ENCODE measurements at places on chromosomes 11 and 22.

DNA sequence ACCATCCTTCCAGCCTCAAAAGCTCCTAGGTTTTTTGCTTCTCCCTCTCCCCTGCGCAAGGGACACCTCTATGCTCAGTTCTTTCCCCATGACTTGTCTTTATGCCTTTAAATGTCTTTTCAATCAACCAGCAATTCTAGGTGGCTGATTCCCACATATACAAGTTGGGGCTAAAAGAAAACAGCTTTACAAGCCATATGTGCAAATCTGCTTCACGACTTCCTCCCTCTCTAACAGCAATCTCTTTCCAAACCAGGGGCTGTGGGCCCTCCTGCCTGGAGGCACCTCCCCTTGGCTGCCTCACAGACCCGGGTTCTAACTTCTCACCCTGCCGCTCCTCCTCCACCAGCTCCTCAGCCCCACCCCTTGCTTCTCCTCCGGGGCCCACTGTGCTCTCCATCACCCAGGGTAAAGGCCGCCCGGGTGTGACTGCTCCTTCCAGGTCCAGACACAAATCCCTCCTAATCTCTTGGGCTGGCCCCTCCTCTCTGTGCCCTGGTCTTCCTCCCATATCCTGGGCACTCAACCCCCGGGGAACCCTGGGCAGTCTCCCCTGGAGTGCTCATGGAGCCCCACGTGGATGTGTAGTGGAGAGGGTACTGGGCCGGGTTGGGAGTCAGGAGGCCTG lies 14.1 kb downstream of the TMPRSS13 start:
- no peak for DNase-seq

DNA sequence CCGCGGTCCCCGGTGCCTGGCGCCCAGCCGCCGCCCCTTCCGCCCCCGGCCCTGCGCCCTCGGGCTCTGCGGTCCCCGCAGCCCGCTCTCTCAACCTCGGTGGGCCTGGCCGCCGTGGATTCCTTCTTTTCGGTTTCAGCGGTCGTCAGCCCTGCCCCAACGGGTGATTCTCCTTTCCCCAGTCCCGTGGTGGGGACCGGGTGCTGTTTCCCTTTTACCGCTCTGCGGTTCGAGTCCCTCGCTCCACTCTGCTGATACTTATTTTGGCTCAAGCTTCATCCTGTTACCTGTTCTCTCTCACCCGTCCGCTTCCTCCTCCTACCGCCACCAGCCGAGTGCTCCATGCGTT lies 494 bp downstream of the ZDHHC5 start:
- DNase-seq: no peak

GRCh38 chr22:37675930-37676735 lies 697 bp downstream of the LGALS1 start:
- DNase-seq: peak; percentile 62

DNA sequence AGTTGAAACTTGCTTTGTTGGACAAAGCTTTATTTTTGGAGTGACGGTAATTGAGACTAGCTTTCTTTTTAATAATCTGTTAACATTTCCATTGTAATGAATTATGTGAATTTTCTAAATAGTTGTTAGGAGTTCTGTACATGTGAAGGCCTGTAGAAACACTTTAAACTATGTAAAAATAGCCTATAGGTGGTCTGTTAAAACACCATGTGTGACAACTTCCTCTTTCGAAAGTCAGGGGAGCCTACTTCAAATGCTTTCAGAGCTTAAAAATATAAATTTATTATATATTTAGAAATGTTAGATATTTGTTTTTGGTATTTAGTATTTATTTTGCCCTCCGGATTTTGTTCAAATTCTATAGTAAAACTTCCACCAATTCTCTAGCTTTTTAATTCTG lies 28.7 kb downstream of the DDIAS start:
- no peak for DNase-seq

DNA sequence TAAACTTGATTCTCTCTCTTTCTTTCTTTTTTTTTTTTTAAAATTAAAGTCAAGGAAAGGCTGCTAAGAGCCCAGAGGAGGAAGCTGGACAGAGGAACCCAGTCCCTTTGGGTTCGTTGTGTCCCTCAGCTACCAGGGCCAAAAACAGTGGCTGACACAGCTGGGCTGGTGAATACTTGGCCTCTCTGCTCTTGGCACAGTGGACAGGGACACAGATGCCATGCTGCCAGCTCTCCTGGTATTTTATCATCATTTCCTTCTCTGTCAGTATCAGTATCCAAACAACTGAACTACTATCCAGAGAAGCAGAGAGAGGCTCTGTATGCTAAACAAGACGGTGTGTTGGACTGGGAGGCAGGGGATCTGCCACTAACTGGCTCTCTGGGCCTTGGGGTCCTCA lies 123.7 kb upstream of the CCDC90B start:
- no peak for DNase-seq

GRCh38 chr11:62233730-62234129 lies 8.3 kb upstream of the SCGB1D2 start:
- no peak for DNase-seq

DNA sequence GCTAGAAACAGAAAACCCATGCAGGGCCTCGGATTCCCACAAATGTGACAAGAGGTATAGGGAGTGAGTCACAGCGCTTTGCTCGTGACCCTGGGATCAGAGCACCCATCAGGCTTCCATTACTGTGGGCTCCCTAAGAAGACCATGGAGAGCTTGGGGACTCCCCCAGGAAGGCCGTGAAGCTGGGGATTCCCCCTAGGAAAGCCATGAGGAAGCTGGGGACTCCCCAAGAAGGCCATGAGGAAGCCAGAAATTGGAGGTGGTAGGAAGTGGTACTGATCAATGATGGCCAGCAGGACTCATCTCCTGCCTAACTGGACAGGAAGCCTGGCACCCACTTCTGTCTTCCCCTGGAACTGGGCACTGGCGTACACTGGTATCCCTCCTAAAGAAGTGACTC lies 10.1 kb upstream of the DCPS start:
- DNase-seq: no peak

GRCh38 chr11:57167125-57167846 lies 14.5 kb upstream of the LRRC55 start:
- DNase-seq: no peak

- peak; percentile 40 for DNase-seq
Measured at GRCh38 chr11:17985517-17985916, 27.3 kb downstream of the SERGEF start.

- no peak for DNase-seq
Measured at GRCh38 chr22:50693462-50693861, 20.8 kb downstream of the SHANK3 start.

DNA sequence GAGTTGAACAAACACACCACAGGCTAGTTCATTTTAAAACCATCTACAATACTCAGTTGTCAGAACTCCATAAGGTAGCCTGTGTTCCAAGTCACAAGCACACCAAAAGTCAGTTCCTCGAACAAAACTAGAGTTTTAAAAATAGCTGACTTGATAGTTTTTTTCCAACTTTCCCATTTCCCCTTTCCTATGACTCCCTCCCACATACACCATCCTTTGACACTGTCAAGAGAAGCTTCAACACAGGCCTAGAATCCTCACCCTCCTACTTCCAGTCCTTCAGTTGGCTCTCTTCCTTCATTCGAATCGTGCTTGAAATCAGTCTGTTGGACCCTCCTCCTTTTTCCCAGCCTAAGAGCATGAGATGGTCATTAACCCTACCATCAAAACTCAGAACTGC lies 105.7 kb upstream of the AKIP1 start:
- DNase-seq: no peak

DNA sequence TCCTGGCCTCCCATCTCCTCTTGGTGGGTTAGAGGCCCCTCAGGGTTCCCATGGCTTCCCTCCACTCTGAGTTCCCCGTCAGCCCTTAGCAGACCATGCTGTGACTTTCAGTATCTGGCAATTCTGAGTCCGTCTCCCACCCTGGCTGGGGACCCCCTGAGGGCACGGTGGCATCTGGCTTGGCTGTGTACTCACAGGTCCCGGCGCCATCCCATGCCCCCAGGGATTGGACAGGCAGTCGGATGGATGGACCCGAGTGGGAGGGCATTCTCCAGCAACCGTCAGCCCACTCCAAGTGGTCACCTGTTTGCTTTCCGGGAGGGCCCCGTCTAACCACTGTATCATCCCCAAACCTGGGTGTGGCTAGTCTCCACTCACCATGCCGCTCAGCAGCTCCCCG lies 24.0 kb upstream of the ABCC8 start:
- DNase-seq: no peak

DNA sequence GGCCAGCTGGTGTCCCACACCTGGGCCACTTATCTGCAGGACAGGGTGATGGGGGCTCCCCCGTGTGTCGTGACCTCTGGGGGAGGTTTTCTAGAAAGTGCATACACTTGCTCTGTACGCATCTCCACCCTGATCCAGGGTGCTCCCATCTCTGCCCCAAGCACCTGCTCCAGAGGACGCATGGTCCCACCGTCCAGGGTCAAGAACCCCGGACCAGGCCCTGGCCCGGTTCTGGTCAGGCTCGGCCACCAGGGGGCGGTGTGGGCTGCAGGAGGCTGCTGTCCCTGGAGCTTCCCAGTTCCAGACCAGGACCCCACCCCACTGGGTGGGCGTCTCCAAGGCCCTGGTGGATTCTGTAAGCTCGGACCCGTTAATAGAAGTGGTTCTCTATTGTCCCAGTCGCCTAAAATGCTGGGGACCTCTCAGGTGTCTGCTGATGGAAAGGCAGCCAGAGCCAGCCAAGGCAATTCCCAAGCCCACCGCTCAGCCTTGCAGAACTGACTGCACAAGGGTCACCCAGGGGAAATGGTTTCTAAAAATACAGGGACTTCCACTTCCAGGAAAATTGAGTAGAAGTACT lies 34.7 kb upstream of the SEPTIN5 start:
- DNase-seq: peak; percentile 41

GRCh38 chr22:47030143-47030661 lies 267.8 kb downstream of the TBC1D22A start:
- no peak for DNase-seq

- no peak for DNase-seq
Measured at GRCh38 chr11:131684111-131685060, 314.0 kb downstream of the NTM start.

DNA sequence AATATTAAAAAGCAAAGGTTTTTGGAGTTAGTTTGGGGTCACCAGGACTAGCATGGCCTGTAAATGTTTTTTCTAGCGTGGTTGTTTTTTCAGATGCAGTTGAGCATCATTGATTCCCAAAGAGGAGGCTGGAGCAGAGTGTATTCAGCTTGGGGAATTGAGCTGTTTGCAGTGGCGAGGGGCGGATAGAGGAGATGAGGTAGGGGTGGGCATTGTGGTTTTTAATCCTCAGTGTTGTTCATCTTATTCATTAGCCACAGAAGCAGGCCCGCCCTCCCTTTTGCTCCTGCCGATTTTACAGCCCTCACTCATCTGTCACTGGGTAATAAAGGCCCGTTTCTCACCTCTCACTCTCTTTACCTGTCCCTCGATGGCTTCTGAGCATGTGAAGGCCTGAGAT lies 51.4 kb downstream of the NF2 start:
- no peak for DNase-seq

DNA sequence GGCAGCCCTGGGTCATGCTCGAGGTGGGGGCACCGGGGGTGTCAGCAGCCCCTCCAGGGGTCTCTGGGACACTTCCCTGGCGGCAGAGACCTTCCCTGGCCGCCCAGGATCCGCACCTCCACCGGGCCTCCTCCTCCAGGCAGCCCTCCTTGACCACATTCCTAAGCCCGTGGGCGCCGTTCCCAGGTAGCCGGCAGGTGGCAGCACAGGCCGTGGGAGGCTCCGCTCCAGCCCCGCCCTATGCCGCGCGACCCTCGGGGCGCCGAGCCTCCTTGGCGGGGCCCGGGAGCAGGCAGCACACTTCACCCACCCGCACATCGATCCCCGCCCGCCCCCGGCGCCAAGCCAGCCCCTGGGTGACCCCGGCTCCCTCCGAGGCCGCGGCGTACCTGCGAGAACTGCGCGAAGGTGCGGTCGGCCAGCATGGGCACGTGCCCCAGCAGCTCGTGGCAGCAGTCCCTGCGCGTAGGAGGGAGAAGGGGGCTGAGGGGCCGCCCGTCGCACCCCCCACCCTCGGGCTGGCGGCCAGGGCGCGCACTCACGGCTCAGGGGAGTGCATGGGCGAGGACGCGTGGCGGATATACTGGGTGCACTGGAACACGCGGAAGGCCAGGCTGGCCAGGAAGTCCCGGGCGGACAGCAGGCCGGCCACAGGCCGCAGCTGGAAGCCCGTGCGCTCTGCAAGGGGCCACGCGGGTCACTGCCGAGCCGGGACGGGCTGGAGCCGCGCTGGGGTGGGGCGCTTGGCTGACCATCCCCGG lies 5.3 kb upstream of the INS start:
- peak; percentile 33 for DNase-seq

DNA sequence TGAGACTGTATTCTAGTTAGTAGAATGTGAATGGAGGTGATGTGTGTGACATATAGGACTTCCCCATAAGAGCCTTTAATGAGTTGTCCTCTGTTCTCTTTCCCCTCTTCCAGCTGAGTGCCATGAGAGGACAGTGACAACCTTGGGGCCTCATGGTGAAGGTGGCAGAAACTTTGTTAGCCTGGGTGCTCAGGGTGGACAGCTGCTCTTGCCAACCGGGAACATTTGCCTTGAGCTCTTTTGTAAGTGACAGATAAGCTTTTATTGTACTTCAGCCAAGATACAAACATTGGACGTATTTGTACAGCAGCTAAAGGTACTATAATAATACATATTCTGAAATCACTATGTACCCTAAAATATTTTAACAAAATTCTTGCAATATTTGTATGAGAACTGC lies 33.0 kb upstream of the PLET1 start:
- no peak for DNase-seq

DNA sequence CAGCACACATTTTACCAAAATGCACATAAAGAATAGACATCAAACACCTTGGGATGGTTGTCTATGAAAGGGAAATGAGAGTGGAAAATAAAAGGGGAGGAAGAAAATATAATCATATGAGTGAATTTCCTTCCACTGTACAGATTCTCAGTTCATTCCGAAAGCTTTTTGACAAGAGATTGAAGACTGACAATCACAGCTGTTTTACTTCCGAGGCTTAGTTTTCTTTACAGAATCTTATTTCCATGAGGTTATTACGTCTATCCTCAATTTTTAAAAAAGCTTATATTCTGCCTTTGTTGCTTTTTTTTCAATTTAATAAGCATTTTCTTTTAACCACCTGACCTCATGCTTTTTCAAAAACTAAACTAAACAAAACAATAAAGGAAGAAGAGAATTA lies 12.8 kb upstream of the NNMT start:
- DNase-seq: no peak

DNA sequence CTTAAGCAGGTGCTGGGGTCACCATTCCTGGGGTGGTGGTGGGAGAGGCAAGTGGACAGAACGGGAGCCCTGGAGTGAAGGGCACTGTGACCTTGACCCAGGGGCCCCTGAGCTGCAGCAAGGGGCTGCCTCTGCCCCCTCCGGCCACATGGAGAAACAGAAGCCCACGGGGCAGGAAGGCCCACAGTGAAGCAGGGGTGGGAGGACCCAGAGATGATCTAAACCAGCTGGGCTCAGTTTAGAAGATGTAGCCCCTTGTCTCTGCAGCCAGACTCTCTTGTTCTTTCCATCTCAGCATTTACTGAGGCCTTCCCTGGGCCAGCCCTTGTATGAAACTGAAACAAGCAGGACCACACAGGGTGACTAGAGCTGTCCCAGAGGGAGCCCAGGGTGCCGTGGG lies 30.5 kb downstream of the WNT11 start:
- DNase-seq: peak; percentile 16

DNA sequence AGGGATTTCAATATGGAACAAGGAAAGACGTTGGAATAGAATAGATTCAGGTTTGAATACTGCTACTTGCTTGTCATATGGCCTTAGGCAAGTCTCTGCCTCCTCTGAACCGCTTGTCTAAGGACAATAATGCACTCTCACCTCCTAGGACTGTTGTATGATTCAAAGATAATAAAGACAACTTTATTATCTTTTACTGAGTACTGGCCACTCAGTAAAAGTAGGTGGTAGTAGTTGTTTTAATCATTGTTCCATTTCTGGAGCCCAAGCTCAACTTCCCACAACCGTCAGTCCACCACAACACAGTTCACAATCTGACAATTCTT lies 134.2 kb downstream of the ME3 start:
- DNase-seq: no peak

- no peak for DNase-seq
Measured at GRCh38 chr11:128250482-128250881, 336.9 kb downstream of the ETS1 start.
